ENCODE measurements at places on chromosomes 12 and 14.
A peak's percentile ranks its signal among the peaks of the same experiment; 100 is the strongest.

DNA sequence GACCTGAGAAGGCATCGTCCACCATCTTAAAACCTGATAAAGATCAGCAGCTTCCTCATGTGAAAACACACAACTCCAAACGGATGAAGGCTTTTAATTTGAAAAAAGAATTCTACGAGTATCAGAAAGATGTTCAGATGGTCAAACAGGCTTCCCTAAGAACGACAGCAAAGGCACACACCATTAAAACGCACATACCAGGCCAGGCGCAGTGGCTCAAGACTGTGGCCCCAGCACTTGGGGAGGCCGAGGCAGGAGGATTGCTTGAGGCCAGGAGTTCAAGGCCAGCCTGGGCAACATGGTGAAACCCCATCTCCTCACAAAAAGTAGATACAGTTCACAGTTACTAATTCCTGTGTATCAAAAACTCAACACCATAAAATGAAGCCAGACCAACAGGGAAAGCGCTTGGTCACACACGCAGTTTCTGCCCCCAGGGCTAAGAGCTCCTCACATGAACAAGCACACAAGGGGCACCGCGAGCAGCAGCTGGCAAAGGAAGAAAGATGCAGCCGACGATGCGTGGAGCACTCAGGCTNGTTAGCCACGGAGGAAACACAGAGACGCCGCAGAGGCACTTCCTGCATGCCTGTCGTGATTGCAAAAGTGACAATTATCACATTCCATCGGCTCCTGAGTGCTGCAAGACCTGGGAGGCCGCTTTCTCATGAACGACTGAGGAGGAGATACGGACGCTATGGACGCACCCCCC is 78.0 kb downstream of the NOC4L start:
- no peak for DNase-seq
- H3K27ac ChIP-seq: no peak overlapping the region
- peaks cover under 1% of the 10 kb centered on the region for H3K27me3 ChIP-seq
- no peaks in the 10 kb centered on the region for H3K4me1 ChIP-seq

GRCh38 chr14:83594874-83595273 is 1935.1 kb upstream of the FLRT2 start:
- no peak for DNase-seq
- H3K4me1 ChIP-seq: no peaks in the 10 kb centered on the region
- no peaks in the 10 kb centered on the region for H3K27me3 ChIP-seq
- H3K36me3 ChIP-seq: no peaks in the 10 kb centered on the region
- no peak overlapping the region for H3K4me3 ChIP-seq
- H3K27ac ChIP-seq: no peak overlapping the region

- H3K36me3 ChIP-seq: no peaks in the 10 kb centered on the region
- no peak overlapping the region for H3K27ac ChIP-seq
- H3K4me3 ChIP-seq: no peak overlapping the region
- H3K27me3 ChIP-seq: no peaks in the 10 kb centered on the region
- H3K4me1 ChIP-seq: no peaks in the 10 kb centered on the region
Measured at GRCh38 chr14:33014710-33015109, 76.0 kb downstream of the NPAS3 start.

- H3K36me3 ChIP-seq: no peaks in the 10 kb centered on the region
- no peak overlapping the region for H3K27ac ChIP-seq
- H3K4me1 ChIP-seq: no peaks in the 10 kb centered on the region
Measured at GRCh38 chr14:70257526-70257925, 68.8 kb upstream of the SLC8A3 start.

DNA sequence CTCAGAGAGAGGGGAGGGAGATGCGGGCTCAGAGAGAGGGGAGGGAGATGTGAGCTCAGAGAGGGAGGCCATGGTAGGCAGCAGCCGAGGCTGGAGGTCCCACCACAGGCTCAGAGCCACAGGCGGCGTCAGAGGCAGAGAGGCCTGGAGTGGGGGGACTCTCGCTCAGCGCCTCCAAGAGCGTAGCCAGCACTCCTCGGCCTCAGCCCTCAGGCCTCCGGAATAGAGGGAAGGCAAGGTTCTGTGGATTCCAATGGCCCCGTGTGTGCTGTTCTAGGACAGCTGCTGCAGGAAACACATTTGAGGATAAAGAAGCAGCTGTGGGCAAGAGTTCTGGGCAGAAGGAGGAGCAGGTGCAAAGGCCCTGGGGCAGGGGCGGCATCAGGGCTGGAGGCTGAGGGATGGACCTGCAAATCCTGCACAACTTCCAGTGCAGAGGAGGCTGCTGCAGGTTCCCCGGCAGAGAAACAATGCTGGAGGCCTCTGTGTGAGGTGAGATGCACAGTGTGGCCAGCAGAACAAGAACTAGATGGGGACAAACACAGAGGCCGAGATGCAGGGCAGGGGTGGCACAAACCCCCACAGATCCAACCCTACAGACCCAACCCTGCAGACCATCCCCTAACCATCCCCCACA is 59.1 kb upstream of the GALNT9 start:
- H3K36me3 ChIP-seq: no peaks in the 10 kb centered on the region
- no peak overlapping the region for H3K4me3 ChIP-seq
- no peaks in the 10 kb centered on the region for H3K4me1 ChIP-seq
- no peak overlapping the region for H3K27ac ChIP-seq

- H3K36me3 ChIP-seq: no peaks in the 10 kb centered on the region
- peaks cover 21% of the 10 kb centered on the region for H3K4me1 ChIP-seq
- no peak overlapping the region for H3K27ac ChIP-seq
- no peak for DNase-seq
Measured at GRCh38 chr12:2248901-2249381, 196.2 kb downstream of the CACNA1C start.

DNA sequence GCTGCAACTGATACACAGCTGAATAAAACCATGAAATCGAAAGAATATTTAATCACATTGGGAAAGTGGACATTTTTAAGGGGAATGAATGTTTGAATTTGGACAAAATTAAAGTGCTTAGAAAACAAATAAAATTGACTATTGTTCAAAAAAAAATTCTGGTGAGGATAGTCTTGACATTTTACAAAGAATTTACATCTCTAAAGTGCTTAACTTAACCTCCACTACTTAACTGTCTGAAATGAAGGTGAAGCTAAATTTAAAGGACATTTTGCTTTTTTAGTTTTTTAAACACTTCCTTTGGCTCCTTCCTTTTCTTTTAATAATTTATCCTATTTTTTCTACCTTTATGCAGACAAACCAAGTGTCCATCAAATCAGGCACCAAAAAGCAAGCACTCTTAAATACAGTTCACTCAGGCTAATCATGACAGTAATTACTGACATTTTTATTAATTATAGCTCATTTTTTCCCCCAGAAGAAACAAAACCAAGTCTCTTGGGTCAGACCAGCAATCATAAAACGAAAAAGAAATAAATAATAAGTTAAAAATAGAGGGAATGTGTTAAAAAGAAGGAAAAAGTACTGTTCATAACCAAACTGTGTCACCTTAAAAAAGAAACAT is 5.7 kb upstream of the CCND2 start:
- H3K4me1 ChIP-seq: peaks cover 10% of the 10 kb centered on the region
- peaks cover 52% of the 10 kb centered on the region for H3K27me3 ChIP-seq
- no peak overlapping the region for H3K4me3 ChIP-seq
- H3K27ac ChIP-seq: no peak overlapping the region
- no peaks in the 10 kb centered on the region for H3K36me3 ChIP-seq
- no peak for DNase-seq

- H3K27ac ChIP-seq: peak overlapping the region; percentile 85
- no peaks in the 10 kb centered on the region for H3K27me3 ChIP-seq
- no peak overlapping the region for H3K4me3 ChIP-seq
- DNase-seq: peak; percentile 4
Measured at GRCh38 chr12:88925454-88925853, 345.2 kb upstream of the KITLG start.

- no peaks in the 10 kb centered on the region for H3K4me1 ChIP-seq
- H3K4me3 ChIP-seq: no peak overlapping the region
- no peaks in the 10 kb centered on the region for H3K36me3 ChIP-seq
Measured at GRCh38 chr14:96065661-96066459, 26.7 kb downstream of the C14orf132 start.

DNA sequence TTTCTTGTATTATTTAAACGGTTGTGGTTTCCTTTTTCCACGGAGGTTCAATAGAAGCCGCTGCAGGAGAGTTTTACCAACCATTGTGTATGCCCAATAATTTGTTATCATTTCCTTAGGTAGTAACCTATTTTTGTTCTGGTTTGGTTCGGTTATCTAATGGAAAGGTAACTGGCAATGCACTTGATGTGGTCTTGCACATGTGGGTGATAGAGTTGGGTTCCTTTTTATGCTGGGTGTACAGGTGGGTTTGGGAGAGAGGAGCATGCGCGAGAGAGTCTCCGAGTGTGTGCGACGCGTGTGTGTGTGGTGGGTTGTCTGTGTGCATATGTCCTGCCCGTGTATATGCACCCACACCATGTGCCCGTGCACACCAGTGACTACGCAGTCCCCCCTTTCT is 102.7 kb upstream of the FKBP4 start:
- no peaks in the 10 kb centered on the region for H3K4me1 ChIP-seq
- peaks cover 40% of the 10 kb centered on the region for H3K27me3 ChIP-seq
- no peaks in the 10 kb centered on the region for H3K36me3 ChIP-seq
- no peak overlapping the region for H3K27ac ChIP-seq

DNA sequence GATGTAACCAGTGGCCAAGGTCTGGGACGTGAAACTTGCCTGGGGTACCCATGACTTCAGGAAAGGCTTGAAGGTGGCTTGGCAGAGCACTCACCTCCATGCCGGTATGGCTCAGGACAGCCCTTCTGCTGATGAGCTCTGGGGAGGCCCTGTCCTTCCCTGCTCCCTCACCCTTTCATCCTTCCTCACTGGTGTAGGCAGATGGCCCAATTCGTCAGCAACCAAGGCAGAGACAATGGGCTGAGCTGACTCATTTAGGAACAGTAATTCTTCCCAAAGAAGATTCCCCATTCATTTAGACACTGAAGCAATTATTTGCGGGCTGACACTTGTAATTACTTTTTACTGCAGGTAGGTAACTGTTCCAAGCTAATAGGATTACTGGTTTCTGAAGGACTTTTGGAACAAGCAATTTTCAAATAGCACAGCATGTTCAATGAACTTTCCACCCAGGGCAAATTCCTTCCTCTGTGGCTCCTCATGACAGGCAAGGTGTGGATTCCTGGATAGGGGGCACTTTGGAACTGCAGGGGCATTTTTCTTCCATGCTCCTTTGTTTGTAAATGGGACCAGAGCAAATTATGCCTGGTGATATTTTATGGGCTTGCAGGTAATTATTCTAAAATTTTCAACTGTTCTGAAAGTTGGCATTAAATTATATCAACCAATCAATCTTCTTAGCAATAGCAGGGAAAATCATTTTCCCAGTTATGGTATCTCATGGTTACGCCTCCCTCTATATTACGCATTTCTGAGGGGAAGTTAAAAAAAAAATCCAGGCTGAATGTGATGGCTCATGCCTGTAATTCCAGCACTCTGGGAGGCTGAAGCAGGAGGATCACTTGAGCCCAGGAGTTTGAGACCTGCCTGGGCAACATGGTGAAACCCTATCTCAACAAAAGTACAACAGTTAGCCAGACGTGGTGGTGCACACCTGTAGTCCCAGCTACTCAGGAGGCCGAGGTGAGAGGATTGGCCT is 24.1 kb upstream of the NRDE2 start:
- H3K4me1 ChIP-seq: no peaks in the 10 kb centered on the region
- no peaks in the 10 kb centered on the region for H3K36me3 ChIP-seq
- no peak for DNase-seq
- peaks cover 3% of the 10 kb centered on the region for H3K27me3 ChIP-seq
- no peak overlapping the region for H3K27ac ChIP-seq
- H3K4me3 ChIP-seq: no peak overlapping the region

DNA sequence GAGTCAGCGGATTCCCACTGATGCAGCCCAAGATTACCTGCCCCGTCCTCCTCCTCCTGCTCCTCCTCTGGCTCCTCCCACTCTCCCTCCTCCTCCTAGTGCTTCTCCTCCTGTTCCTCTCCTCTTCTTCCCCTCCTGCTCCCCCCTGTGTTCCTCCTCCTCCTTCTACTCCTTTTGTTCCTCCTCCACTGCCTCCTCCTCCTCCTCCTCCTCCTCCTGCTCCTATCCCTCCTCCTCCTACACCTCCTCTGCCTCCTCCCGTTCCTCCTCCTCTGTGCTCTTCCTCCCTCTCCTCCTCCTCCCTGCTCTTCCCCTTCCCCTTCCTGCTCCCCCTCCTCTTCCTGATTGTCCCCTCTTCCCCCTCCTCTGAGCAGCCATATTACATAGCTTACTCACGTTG is 141.3 kb downstream of the CACNA1C start:
- H3K27ac ChIP-seq: no peak overlapping the region
- H3K4me3 ChIP-seq: no peak overlapping the region
- no peaks in the 10 kb centered on the region for H3K36me3 ChIP-seq

DNA sequence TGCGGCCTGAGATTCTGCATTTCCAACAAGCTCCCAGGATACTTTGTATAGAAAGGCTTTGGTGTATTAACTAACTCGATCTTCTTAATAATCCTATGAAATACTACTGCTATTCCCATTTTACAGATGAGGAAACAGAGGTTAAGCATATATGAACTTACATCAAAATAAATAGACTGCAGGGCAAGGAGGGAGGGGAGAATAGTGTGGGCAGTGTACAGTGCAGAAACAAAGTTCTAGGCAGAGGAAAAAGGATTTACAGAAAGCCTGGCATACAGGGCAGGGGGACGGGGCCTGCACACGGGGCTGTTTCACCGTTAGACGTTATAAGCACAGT is 19.0 kb downstream of the NINJ2 start:
- no peaks in the 10 kb centered on the region for H3K36me3 ChIP-seq
- H3K4me1 ChIP-seq: peaks cover 24% of the 10 kb centered on the region
- H3K27ac ChIP-seq: no peak overlapping the region
- DNase-seq: no peak
- H3K4me3 ChIP-seq: no peak overlapping the region
- no peaks in the 10 kb centered on the region for H3K27me3 ChIP-seq

GRCh38 chr12:59792647-59793046 is 196.8 kb downstream of the SLC16A7 start:
- no peaks in the 10 kb centered on the region for H3K4me1 ChIP-seq
- no peaks in the 10 kb centered on the region for H3K36me3 ChIP-seq
- no peak for DNase-seq

DNA sequence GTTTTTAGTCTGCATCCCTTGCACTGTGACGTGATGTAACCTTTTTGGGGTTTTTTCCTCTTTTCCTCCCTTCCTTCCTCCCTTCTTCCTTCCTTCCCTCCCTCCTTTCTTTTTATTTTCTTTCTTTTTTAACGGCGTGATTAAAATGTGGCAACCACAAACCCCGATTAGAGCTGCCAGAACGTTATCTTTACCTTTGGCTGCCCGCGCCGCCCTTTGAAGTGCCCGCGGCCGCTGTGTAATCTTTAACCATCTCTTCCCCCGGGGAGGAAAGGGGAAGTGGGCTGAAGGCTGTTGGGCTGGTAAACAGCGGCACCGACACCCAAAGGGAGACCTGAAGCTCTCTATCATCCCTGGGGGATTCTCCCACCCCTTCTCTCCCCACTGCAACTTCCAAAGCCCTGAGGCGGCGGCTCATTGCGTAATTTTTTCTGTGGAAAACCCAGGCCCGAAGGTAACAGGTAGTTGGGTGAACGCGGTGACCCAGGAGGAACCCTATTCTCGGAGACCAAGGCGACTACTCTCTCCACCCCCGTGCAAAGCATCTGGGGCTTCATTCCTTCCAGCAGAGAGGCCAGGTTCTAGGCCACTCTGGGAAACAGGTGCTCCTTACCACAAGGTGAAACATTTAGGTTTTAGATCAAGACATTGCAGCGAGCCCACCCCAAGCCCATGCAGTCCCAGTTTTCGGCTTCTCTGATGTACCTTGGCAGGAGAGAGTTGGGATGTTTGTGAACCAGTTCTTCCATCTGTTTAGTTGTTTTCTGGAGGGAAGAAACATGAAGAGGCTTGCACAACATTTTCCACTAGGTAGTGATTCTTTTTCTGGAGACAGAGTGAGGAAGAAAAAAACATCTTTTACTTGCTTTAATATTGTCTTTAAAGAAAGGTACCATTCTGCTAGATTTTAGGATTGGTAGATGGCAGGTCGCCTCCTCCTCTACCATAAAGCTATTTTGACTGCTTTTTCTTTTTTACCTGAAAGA is 1.5 kb downstream of the LGR5 start:
- peak overlapping the region; percentile 60 for H3K4me3 ChIP-seq
- DNase-seq: no peak
- H3K36me3 ChIP-seq: no peaks in the 10 kb centered on the region
- H3K27me3 ChIP-seq: peaks cover 63% of the 10 kb centered on the region

Measured in astrocyte (in vitro differentiated cells and primary cell).